Thoracic aorta (tissue), 2 donors: ENCODE measurements at places on chromosomes 2 and 18. TPM values are rescaled to one million over a fixed set of nuclear protein-coding genes. Genes with fewer than 3 reads are reported as not detected.

DNA sequence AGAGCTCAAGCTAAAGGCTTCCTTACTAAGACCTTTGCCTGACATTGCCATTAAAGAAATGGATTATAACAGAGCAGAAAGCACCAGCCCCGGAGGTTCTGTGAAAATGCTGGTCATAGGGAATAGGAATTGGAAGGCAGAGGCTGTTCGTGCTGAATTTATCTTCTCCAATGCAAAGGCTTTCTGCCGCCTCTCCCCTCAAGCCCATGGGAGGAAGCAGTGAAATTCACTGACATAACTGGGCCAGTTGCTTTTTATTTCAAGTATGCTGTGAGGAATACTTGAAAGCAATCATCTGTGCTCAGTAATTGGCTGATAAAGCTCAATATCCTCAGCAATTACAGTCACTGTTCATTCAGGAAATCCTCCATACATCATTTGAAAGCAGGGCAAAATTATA is 85.4 kb upstream of the LINC00305 start:
- no peak overlapping the region for H3K27ac ChIP-seq
- no peaks in the 10 kb centered on the region for H3K36me3 ChIP-seq
- DNase-seq, result no peak

DNA sequence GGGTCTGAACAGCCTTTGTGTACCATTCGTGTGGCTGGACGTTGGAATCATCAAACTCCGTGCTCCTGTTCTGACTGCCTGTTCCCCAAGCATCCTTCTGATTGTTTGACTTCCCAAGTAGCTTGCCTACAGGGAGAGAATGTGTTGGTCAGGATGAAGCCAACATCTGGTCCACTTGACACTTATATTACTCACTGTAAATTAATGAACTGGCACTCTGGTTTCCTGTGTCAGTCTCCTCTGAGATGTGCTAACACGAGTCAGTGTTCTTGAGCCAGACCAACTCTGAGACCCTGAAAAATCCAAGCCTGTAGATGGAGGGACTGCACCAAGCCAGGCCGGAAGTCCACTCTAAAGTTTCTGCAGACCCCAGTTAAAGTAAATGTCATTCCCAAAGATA is 440.9 kb downstream of the ZNF516 start:
- H3K36me3 ChIP-seq, result no peaks in the 10 kb centered on the region
- DNase-seq, result no peak
- H3K27ac ChIP-seq, result no peak overlapping the region
- no peak overlapping the region for H3K4me3 ChIP-seq
- H3K27me3 ChIP-seq, result no peaks in the 10 kb centered on the region
- H3K4me1 ChIP-seq, result no peaks in the 10 kb centered on the region

GRCh38 chr2:133061874-133062593 is 392.0 kb upstream of the LYPD1 start:
- no peaks in the 10 kb centered on the region for H3K36me3 ChIP-seq
- no peak overlapping the region for H3K4me3 ChIP-seq
- no peak for DNase-seq

The MCM6 gene
- 8.7 TPM for total RNA-seq

The GPAT2 gene
- total RNA-seq, result 6.9 TPM

DNA sequence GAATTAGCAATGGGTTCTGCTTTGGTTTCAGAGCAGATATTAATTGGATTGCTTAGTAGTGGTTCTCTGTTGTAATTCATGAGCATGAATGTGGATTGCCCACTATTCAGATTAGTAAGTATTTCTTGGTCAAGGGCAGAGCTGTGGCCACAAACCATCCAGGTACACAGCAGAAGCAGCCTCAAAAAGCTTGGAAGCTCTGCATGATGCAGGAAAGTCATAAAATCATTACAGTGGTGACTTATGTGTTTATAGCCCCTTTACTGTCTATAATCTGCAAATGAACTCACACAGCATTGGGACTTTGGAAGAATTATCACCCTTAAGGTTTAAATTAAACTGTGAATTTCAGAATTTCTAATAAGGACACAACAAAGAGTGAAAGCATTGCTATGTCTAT is 1.9 kb upstream of the UGT1A1 start:
- H3K27me3 ChIP-seq, result no peaks in the 10 kb centered on the region
- no peak for DNase-seq
- no peaks in the 10 kb centered on the region for H3K36me3 ChIP-seq
- no peaks in the 10 kb centered on the region for H3K4me1 ChIP-seq

The TMEM17 gene
- total RNA-seq, result 2.7 TPM

- no peaks in the 10 kb centered on the region for H3K27me3 ChIP-seq
- H3K4me1 ChIP-seq, result no peaks in the 10 kb centered on the region
- no peaks in the 10 kb centered on the region for H3K36me3 ChIP-seq
- no peak for DNase-seq
These were observed 128.4 kb upstream of the CBLN2 start for GRCh38 chr18:72672364-72673184.

The POTEF gene
- total RNA-seq, result not detected

The RNF138 gene
- total RNA-seq, result 17.7 TPM
